GM12891 (cell line): ENCODE measurements at places on chromosomes 4 and X.

- no peak for DNase-seq
These were observed 143.9 kb downstream of the PJA1 start for GRCh38 chrX:69021141-69021960.

DNA sequence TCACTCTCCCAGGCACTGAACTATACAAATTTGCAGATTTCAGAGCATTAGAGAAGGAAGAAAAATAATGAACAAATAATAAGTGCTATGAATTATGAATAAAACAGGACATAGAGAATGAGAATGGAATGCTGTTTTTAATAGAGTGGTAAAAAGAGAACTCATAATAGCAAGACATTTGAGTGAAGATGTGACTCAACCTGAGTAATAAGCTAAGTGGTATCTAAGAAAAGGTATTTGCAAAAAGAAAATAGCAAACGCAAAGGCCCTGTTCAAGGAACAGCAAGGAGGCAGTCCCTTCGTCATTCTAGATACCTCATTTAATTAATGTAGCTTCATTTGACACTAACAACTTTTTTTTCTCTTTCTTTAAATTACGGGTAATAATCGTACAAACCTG lies 1910.0 kb upstream of the TENM3 start:
- no peak for DNase-seq

GRCh38 chrX:99722094-99722493 lies 688.0 kb downstream of the PCDH19 start:
- no peak for DNase-seq

DNA sequence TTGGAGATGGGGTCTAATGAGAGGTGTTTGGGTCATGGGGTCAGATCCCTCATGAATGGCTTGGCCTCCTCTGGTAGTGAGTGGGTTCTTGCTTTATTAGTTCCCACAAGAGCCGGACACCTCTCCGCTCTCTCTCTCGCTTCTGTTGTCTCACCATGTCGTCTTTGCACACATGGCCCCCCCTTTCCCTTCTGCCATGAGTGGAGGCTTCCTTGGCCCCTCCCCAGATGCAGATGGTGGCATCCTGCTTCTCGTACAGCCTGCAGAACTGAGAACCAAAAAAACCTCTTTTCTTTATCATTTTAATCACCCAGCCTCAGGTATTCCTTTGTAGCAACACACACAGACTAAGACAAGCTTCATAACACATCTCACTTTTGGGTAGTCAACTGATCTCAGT lies 49.6 kb upstream of the SPRY1 start:
- DNase-seq = no peak

DNA sequence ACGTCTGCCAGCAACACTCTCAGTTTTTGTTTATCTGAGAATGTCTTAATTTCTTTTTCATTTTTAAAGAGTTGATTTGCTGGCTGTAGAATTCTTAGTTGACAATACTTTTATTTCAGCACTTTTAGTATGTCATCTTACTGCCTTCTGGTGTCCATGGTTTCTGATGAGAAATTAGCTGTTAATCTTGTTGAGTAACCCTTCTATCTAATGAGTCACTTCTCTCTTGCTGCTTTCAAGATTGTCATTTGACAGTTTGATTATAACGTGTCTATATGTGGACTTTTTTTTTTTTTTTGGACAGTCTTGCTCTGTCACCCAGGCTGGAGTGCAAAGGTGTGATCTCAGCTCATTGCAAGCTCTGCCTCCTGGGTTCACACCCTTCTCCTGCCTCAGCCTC lies 24.0 kb upstream of the TMEM255A start:
- DNase-seq = no peak

DNA sequence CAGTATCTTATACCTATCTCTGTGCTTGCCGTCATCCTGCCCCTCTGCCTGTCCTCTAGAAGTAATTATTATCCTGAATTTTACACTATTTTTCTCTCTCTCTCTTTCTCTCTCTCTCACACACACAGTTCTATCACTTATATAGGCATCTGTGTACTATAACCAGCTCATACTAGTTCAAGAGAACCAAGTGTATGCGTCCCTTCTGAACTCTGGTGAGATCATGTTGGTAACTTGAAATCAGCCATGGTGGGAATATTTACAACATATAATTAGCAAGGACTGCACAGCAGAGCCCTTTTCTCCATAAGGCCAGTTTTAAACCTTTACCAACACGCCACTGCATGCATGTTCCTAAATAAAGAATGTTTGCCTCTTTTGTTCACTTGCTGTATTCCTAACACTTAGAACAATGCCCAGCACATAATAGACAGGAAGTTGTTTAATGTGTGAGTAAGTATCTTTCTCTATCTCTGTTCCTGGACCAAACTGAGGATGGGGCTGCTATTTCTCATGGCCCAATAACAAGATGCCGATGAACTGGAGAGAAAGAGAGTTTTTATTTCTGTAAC lies 51.1 kb upstream of the IL21 start:
- no peak for DNase-seq

DNA sequence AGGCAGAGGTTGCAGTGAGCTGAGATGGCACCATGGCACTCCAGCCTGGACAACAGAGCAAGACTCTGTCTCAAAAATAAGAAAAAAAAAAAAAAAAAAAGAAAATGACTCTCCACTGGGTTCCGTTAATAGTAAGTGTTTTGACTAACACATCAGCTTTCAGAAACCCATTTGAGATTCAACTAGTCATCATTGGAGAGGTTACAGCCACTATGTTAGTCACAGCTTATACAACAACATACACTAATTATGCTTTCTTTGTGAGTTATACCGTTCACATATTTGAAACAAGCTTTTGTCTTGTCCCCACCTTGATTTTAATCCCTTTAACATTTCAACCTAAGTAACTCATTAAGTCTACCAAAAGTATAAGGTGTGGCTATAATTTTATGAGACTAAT lies 48.2 kb downstream of the HADH start:
- DNase-seq = no peak

DNA sequence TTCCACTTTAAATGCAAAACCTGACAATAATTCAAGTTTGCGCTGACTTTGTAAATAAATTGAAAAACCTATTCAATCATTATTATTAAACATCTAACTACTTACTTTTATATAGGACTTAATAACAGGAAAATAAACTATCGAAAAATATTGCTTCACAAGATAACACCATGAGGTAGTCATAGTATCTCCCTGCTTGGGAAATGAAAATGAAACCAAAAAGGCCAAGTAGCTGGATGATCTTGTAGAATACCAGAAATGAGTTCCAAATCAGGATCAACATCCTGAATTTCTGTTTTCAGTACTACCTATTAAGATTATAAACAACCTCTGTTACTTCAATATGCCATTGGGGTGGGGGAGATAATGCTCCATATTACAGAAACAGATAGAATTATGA lies 58.9 kb downstream of the CHIC2 start:
- DNase-seq = no peak

GRCh38 chrX:35016051-35016450 lies 73.5 kb downstream of the FAM47B start:
- no peak for DNase-seq

GRCh38 chr4:6749340-6750171 lies 33.0 kb upstream of the KIAA0232 start:
- DNase-seq = no peak
